Adipocyte (in vitro differentiated cells): ENCODE measurements at places on chromosomes 7 and 10.

DNA sequence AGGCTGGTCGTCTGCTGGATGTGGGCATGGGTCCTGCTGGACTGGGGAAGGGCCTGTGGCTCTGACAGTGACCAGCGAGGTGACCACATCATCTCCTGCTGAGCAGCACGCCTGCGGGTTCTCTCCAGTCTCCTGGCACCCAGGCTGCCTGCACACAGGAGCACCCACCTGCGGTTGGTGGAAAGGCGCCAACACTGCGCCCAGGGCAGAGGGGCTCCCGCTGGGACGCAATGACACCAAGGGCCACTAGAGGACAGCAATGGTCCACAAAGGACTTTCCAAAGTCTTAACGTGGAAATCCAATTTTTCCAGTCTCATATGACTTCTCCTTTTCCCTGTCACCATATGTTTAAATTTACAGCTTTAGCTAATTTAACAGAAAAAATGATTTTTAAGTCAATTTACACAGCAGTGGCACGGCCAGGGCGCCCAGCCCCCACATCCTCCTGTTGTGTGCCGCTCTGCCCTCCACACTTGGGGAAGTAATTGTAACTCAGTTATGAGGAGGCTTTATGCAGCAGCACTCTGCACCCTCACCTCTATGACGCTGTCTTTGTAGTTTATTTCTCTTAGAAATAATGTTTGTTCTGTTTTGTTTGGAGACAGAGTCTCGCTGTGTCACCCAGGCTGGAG is 38.1 kb downstream of the CFAP46 start:
- DNase-seq = peak; percentile 58

GRCh38 chr7:97145068-97145467 is 27.6 kb downstream of the SDHAF3 start:
- DNase-seq = peak; percentile 72

DNA sequence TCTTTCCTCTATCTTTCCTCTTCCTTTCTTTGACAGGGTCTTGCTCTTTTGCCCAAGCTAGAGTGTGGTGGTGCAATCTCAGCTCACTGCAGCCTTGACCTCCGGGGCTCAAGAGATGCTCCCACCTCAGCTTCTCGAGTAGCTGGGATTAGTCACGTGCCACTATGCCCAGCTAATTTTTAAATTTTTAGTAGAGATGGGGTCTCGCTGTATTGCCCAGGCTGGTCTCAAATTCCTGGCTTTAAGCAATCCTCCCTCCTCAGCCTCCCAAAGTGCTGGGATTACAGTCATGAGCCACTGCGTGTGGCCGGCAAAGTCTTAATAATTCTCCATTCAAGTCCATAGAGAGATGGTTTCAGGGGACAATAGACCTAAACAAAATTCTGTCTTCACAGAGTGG is 40.2 kb downstream of the COL26A1 start:
- no peak for DNase-seq

DNA sequence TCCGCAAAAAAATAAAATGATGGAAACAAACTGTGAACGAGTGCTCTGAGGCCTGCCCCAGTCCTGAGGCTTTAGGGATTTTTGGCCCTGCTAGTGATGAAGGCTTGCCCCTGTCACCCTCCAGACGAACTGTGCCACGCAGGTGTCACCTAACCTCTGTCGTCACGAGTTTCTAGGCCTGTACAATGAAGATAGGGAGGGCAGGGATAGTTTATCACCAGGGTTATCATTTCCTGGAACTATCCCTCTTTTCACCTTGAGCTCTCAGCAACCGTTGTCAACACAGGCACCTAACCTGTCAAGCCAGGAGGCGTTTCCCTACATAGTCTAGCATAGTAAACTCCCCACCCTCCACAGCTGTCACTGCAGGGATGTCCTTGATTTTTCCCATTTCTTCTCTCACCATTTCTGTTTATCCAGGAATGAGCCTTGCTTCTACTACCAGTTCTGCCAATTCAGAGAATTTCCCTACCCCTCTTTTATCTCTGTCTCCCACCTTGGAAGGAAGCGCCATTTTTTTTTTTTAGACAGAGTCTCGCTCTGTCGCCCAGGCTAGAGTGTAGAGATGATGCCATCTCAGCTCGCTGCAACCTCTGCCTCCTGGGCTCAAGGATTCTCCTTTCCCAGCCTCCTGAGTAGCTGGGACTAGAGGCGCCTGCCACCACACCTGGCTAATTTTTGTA is 2.2 kb upstream of the ACHE start:
- no peak for DNase-seq

- DNase-seq = no peak
Measured at GRCh38 chr10:92407305-92408016, 116.5 kb downstream of the MARCHF5 start.

- peak; percentile 41 for DNase-seq
Measured at GRCh38 chr10:50788951-50789945, 49.5 kb downstream of the ASAH2B start.

DNA sequence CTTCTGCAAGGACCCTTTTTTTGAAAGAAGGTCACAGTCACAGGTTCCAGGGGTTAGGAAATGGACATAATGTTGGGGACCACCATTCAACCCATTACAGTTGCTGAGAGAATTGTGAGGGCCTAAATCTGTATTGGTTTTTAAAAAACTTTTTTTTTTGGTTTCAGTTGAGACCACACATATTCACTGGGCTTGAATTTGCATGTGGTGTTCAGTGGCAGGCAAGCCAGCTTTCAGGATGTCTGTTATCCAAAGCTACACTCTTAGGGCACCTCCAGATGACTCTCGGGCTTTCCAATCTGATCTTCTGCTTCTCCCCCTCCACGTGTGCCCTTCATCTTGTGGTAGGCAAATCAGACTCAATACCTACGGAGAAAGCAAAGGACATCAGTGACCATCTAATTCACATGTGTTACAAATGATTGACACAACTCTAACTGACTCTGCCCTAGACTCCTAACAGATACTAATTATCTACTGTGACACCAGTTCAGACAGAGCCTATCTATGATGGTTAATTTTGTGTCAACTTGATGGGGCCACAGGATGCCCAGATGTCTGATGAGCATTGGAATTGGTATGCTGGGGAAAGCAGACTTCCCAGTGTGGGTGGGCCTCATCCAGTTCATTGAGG is 93.3 kb upstream of the ELMO1 start:
- DNase-seq = no peak

- DNase-seq = no peak
Measured at GRCh38 chr7:6172910-6173295, 99.5 kb downstream of the CYTH3 start.

GRCh38 chr10:77877441-77878344 is 48.9 kb downstream of the DLG5 start:
- peak; percentile 63 for DNase-seq

DNA sequence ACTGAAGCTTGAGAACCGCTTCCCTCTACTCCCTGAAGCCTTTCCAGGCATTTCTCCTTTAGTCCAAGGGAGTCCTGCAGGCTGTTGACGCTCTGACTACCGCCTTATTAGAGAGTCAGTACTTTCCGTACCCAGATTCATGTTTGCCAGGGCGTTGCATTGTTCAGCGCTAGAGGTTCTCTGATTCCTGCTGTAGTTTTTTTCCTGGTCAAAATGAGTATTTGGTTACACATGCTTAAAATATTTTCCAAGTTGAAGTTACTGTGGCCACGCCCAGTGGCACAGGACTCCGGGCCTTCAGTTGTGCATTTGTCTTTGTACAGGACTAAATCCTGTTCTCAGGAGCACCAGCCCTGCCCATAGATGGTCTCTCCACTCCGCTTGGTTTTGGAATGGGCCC is 7.9 kb downstream of the MTURN start:
- DNase-seq = peak; percentile 65

GRCh38 chr10:102245932-102246251 is 560 bp downstream of the GBF1 start:
- no peak for DNase-seq

DNA sequence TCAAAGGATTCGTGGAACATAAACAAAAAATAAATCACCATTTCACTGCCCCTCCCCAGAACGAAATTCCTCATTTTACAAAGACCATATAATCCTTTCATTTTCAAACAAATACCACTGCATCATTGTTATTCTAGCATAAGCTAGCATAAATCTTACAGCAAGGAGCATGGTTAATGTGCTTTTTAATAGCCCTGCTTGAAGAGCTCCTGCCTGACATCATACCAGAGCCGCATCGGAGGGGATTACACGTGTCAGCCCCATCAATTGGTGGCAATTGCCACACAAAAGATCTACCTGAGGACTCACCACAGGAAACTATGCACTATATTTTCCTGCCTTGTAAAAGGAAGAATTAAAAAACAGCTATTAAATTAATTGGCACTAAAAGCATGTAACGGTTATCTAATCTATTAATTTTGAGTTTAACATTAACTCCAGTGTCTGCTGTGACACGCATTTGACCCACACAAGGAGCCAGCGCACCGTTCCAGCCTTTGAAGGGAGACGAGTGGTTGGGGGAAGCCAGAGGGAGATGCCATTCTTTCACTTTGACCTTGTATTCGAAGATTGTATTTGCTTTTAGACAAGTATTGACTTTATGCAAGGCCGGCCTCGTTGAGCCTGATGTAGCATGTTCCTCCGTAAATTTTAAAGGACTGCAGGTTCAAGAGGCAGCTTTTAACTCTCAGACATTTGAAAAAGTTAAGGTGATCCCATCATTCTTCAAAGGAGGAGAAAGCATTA is 261.1 kb upstream of the RNF32 start:
- DNase-seq = no peak

GRCh38 chr10:3006093-3006492 is 61.3 kb upstream of the PFKP start:
- DNase-seq = no peak

- DNase-seq = no peak
Measured at GRCh38 chr10:76404531-76404930, 973.1 kb downstream of the LRMDA start.

DNA sequence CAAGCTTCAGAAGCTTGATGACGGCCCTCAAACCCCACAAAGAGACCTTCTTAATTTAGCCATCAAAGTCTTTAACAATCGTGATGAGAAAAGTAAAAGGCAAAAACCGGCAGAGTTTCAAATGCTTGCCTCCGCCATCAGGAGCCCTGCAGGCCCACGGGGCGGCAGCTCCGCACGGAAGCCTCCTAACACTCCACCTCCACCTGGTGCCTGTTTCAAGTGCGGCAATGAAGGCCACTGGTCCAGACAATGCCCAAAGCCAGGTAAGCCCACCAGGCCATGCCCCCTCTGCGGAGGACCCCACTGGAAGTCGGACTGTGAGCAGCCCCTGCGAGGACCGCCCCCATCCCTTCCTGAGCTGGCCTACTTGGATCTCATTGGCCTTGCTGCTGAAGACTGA is 43.6 kb downstream of the CBX3 start:
- DNase-seq = no peak

- DNase-seq = no peak
Measured at GRCh38 chr7:137324796-137325696, 18.5 kb downstream of the PTN start.

DNA sequence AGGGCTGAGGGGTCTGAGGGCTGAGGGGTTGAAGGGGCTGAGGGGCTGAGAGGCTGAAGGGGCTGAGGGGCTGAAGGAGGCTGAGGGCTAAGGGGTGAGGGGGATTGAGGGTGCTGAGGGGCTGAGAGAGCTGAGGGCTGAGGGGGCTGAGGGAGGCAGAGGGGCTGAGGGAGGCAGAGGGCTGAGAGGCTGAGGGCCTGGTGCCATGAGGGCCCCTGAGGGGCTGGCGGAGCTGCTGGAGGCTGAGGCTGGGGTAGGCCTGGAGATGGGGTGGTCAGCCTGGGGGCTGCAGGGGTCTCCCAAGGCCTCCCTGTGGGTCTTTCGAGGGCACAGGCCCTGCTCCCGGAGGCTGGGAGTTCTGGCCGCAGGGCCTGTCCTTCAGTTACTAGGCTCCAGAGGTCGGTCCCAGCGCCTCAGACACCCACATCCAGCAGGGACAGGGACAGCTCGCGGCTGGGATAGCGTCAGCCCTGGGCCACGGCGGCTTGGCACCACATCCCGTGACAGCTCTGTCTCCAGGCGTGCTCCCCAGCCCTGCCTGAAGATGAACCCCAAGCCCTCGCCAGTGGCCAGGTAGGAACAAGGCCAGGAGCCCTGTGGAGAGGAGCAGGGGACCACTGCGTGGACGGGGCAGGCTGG is 16.9 kb downstream of the MYO1G start:
- no peak for DNase-seq

GRCh38 chr10:119305860-119306513 is 98.6 kb downstream of the GRK5 start:
- peak; percentile 47 for DNase-seq

DNA sequence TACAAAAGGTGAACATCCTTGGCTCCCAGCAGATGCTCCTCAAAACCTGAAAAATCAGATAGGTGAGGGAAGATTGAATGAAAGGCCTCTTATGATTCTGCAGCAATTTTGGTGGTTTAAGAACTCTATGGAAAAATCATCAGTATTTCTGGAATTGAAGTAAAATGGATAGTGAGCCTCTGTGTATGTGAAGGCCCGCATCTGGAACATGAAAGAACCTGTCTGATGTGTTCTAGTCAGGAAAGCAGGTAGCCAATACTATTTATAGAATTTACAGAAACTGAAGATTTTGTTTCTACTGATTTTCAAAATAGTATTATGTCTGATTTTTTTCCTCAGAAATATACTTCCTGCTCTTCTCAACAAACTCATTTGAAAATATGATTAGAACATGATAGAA is 37.3 kb downstream of the EGFR start:
- no peak for DNase-seq

GRCh38 chr7:70919481-70920073 is 212.4 kb upstream of the GALNT17 start:
- DNase-seq = no peak

GRCh38 chr7:43869867-43870240 is 537 bp upstream of the MRPS24 start:
- DNase-seq = peak; percentile 95
